Fibroblast of skin of left quadriceps (primary cell): ENCODE measurements at places on chromosomes 7 and 10.

DNA sequence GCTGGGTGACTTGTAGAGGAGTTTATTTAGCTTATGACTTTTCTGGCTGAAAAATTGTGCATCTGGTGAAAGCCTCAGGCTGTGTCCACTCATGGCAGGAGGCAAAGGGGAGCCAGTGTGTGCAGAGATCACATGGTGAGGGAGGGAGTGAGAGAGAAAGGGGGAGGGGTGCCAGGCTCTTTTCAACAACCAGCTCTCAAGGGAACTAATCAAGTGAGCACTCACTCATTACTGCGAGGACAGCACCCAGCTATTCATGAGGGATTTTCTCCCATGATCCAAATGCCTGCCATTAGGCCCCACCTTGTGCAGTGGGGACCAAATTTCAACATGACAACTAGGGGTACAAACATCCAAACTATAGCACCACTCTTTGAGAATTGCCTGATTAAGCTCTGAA lies 590.2 kb downstream of the MAGI2 start:
- no peak for DNase-seq

- peak; percentile 62 for DNase-seq
These were observed 158.8 kb downstream of the TWIST1 start for GRCh38 chr7:18958627-18959026.

- no peak for DNase-seq
These were observed 945.2 kb downstream of the GRID1 start for GRCh38 chr10:85421421-85421820.

GRCh38 chr7:2476776-2477446 lies 713 bp upstream of the GRIFIN start:
- no peak for DNase-seq

DNA sequence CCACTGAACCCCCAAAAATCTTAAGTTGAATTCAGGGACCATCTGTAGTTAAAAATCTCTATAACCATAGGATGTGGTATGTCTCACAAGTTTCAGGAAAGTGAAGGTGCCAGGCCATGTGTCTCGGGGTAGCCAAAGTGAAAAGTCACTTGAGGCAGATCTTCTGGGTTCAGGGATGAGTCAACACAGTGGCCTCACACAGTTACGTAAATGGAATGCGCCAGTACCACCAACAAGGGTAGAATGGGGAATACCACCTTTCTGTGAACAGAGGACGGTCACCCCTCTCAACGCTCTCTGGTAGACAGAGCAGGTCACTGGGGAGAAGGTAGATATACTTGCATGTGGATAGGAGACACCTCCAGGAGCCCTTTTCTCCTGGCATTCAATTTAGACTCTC lies 71.4 kb downstream of the ELMO1 start:
- DNase-seq = no peak

DNA sequence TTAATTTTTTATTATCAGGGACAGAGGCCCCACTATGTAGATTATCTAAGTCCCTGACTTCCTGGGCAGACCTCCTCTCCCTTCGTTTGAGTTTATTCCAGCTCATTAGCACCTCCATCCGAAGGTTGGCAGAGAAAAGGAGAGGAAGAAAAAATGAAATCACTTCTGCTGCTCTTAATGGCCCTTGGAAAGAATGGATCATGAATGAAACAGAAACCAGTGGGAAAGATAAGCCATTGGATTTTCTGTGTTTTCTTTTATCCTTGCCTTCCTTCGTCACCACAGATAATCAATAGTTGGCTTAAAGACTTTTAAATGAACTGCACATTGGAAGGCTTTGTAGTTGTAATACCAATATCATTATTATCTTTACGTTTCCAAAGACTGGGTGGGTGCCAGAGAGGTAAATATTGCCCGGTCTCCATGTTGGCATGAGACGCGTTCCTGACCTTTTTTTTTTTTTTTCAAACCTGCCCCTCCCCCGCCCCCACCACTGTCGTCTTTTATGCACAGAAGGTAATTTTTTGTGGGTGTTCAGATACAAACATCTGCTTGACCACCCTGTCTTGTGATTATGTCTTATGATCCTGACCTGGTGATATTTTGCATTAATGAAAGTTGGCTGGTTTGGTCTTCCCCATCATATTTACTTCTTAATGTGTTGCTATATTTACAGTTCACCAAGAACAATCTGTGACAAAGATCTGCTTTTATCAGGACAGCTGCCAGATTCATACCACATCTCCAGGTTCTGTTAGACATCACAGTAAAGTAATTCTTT lies 116.8 kb downstream of the ARID5B start:
- no peak for DNase-seq

- no peak for DNase-seq
These were observed 10.2 kb downstream of the CRYGN start for GRCh38 chr7:151429560-151430331.

GRCh38 chr7:140219672-140220524 lies 43.1 kb upstream of the KDM7A start:
- no peak for DNase-seq

DNA sequence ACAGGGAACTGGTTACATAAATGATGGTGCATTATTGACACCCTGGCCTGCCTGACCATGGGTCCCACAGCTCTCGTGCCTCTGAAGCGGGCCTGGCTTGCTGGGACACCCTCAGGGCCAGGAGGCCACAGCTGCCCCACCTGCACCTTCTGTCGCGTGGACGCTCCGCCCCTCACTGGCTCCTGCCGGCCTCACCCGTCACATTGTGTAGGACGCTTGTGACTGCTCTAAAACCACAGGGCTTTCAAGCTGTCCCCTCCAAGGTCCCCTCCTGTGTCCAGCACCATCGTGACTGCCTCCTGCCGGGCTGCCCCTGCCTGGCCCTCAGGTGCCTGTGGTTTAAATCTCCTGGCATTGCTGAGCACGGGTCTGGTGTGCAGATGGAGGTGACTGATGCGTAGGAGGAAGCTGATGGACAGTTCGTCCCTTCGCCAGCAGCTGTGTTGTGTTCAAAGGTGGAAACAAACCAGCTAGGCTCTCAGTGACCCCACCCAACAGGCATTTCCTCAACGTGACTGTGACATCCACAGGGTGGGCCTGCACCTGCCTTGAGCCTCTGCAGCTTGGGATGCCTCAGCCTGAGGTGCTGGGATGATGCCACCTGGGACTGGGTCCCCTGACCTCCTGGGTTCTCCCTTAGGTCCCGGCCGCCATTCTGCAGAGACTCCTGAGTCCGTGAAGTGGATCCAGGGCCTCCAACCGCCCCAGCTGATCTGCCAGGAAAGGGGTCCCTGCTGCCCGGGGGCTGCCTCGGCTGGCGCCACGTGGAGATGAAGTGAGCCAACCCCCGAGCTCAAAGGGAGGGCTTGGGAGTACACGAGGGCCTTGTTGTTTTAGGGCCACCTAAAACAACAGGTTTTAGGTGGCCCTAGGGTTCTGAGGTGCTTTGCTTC lies 148.5 kb downstream of the WDR37 start:
- DNase-seq = no peak

GRCh38 chr7:137324796-137325696 lies 18.5 kb downstream of the PTN start:
- DNase-seq = no peak

GRCh38 chr10:97116462-97117162 lies 69.1 kb downstream of the SLIT1 start:
- DNase-seq = no peak
